Ovary (tissue), 10 donors: ENCODE measurements at places on chromosomes 6 and 20. TPM values are rescaled to one million over a fixed set of nuclear protein-coding genes. Genes with fewer than 3 reads are reported as not detected.

LY6G6F gene
- total RNA-seq: not detected

SH3BGRL2 gene
- 8.1 TPM for total RNA-seq

SSTR4 gene
- total RNA-seq: 0.15 TPM

PSORS1C2 gene
- not detected for total RNA-seq

FAM217A gene
- total RNA-seq: not detected

DNA sequence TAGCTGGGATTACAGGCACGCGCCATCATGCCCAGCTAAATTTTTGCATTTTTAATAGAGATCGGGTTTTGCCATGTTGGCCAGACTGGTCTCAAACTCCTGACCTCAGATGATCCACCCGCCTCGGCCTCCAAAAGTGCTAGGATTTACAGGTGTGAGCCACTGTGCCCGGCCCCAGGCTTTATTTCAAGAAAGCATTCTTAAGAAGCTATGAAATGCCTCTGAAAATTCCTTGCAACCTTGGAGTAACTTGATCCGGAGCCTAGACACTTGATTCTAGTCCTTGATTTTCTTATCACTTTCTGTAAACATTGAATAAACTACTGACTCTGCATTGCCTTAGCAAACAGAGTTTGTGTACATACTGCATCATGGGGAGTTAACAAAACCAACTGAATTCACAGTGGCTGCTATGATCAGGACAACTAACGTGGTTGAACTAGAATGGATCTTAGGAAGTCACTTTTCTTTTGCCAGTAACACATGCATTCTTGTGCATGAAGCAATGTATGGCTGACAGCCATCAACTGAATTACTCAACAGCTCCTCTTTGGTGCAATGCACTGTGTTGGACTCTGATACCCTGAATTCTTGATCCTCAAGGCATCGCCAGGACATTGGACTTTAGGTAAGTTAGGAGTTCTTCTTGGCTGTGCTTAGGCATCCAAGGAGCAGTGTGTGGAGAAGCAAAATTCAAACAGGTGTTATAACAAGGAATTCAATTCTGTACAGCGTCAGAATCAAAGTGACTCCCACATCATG lies 102.8 kb upstream of the TMEM170B start:
- H3K27me3 ChIP-seq: no peaks in the 10 kb centered on the region
- no peaks in the 10 kb centered on the region for H3K4me1 ChIP-seq

DNA sequence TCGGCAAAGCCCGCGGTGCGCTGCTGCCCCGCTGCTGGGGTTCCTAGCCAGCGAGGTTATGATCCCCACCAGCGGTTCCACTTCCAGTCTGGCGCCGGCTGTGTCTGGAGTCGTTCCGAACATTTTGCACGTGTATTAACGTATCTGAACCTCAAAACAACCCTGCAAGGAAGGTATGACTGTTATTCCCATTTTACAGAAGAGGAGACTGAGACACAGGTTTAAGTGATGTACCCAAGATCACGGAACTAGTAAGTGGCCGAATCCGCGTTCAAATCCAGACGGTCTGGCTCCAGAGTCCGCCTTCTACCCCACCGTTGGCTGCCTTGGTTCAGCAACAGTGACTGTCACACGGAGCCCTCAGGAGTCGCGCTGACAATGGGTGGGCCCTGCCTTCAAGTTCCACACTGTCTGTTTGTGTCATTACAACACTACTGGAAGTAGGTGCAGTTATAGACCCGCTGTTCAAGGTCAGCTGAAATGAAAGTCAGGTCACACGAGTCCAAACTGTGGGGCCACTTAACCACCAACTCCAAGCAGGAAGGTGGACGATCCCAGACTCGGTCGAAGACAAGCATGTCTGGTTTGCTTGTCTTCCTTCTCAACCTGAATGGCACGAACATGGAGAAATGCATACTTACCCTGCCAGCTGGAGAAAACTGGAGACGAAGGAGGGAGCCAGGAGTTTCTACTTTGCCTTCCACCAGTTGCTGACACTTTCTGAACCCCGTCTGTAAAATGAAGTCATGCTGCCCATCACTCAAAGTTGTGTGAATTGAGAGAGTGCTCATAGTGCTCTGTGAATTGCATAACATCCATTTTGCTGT lies 803 bp upstream of the SRXN1 start:
- no peaks in the 10 kb centered on the region for H3K27me3 ChIP-seq
- peak overlapping the region; percentile 88 for H3K27ac ChIP-seq
- H3K36me3 ChIP-seq: no peaks in the 10 kb centered on the region
- H3K4me3 ChIP-seq: peak overlapping the region; percentile 56
- H3K4me1 ChIP-seq: peaks cover 4% of the 10 kb centered on the region

- no peaks in the 10 kb centered on the region for H3K27me3 ChIP-seq
- DNase-seq: no peak
Observed at GRCh38 chr20:4490606-4491280, 231.0 kb upstream of the PRND start.

DNA sequence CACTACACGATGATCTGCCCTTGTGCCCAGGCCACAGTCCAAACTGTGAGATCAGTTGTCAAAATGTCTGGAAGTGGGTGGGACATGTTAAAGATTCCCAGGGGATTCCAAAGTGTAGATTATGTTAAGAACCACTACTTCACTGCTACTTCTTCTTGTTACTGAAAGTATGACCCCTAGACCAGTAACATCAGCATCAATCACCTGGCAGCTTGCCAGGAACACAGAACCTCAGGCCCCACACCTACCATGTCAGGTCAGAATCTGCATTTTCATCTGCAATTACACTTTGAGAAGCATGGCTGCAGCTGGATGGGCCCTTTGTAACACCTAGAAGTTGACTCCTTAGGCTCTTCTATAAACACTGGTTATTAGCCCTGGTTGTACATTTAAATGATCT lies 36.1 kb downstream of the RFPL4B start:
- no peak for DNase-seq
- no peak overlapping the region for H3K27ac ChIP-seq
- H3K4me3 ChIP-seq: no peak overlapping the region
- H3K36me3 ChIP-seq: no peaks in the 10 kb centered on the region
- H3K4me1 ChIP-seq: no peaks in the 10 kb centered on the region

DNA sequence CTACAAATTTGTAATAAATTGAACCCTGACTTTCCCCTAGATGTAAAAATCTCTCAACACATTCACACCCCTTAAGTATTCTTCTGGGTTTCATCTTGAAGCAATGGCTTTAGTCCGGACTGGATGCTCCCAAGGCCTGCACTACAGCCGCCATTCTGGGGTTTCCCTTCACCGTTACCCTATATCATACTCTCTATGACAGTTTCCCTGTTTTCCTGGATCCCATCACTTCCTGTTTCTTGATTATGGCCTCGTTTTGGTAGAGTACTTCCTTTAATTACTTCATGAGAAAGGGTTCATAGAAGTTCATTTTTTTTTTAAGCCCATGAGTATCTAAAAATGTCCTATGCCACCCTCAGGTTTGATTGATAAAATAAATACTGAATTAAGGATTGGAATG lies 11.7 kb downstream of the FIG4 start:
- no peak overlapping the region for H3K27ac ChIP-seq
- peaks cover 2% of the 10 kb centered on the region for H3K4me1 ChIP-seq
- no peak for DNase-seq

GRCh38 chr6:119628691-119629594 lies 279.4 kb upstream of the MAN1A1 start:
- no peak for DNase-seq
- H3K27me3 ChIP-seq: no peaks in the 10 kb centered on the region
- H3K27ac ChIP-seq: no peak overlapping the region
- no peak overlapping the region for H3K4me3 ChIP-seq
- no peaks in the 10 kb centered on the region for H3K36me3 ChIP-seq

- H3K4me3 ChIP-seq: no peak overlapping the region
- DNase-seq: no peak
- no peaks in the 10 kb centered on the region for H3K27me3 ChIP-seq
- no peaks in the 10 kb centered on the region for H3K36me3 ChIP-seq
- no peaks in the 10 kb centered on the region for H3K4me1 ChIP-seq
Observed at GRCh38 chr20:12014736-12015135, 97.0 kb downstream of the BTBD3 start.

DNA sequence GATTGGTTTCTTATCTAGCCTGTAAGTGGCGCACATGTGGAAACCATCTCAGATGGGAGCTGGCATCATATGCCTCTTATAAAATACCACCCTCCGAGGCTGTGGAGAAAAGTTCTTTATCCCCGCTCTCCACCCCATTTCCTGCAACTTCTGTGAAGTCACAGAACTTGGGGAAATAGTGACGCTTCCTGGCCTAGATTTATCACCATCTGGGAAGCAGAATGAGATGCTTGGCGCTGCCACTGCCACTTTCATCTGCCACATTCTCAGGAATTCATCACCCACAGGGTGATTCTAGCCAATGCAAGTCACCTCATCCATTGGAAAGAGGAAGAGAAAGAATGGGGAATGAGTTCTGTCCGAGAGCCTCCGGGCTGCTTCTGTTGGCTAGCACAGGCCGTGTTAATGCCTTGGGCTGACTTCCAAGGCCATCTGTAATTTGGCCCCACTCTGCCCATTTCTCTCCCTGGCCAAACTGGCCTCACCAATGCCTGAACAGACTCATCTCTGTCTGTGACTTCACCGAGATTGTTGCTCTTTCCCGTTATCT lies 148.8 kb upstream of the SOX4 start:
- no peaks in the 10 kb centered on the region for H3K27me3 ChIP-seq
- no peaks in the 10 kb centered on the region for H3K4me1 ChIP-seq

DNA sequence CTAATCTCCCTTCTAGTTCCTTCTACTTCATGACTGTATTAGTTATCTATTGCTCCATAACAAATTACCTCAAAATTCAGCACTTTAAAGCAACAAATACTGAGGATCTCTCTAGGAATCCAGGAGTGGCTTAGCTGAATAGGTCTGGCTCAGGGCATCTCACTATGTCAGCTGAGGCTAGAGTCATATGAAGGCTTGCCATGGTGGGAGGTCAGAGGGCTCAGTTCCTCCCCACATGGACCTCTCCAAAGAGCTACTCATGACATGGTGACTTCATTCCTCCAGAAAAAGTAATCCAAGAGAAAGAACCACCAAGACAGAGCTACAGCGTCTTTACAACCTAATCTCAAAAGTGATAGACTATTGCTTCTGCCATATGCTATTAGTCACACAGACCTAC lies 70.2 kb upstream of the PRND start:
- no peak overlapping the region for H3K4me3 ChIP-seq
- H3K27ac ChIP-seq: no peak overlapping the region
- no peaks in the 10 kb centered on the region for H3K4me1 ChIP-seq
